ENCODE measurements at places on chromosomes 3 and 15. TPM values are rescaled to one million over a fixed set of nuclear protein-coding genes. Genes with fewer than 3 reads are reported as not detected.

The SPTBN5 gene
- under 0.01 TPM for total RNA-seq

The LTK gene
- 0.50 TPM for total RNA-seq

The BFSP2 gene
- total RNA-seq: not detected

The EPHB3 gene
- total RNA-seq: 0.89 TPM

The ACAN gene
- under 0.01 TPM for total RNA-seq

The PLSCR2 gene
- not detected for total RNA-seq

The GDPGP1 gene
- total RNA-seq: 4.2 TPM

The EFCC1 gene
- total RNA-seq: not detected

The PAQR5 gene
- total RNA-seq: 1.2 TPM

The POC1A gene
- 31.1 TPM for total RNA-seq

The PLCL2 gene
- 4.0 TPM for total RNA-seq

The MUSTN1 gene
- total RNA-seq: not detected

The AADACL2 gene
- total RNA-seq: not detected

The C3orf20 gene
- total RNA-seq: not detected

The EBLN2 gene
- 0.89 TPM for total RNA-seq

The HRG gene
- total RNA-seq: not detected

The ARGFX gene
- not detected for total RNA-seq

The UCN2 gene
- total RNA-seq: 1.9 TPM

The CADPS gene
- 0.50 TPM for total RNA-seq

The TRIM71 gene
- not detected for total RNA-seq

The MST1R gene
- 0.50 TPM for total RNA-seq
